ENCODE measurements at places on chromosomes 7 and 10.

DNA sequence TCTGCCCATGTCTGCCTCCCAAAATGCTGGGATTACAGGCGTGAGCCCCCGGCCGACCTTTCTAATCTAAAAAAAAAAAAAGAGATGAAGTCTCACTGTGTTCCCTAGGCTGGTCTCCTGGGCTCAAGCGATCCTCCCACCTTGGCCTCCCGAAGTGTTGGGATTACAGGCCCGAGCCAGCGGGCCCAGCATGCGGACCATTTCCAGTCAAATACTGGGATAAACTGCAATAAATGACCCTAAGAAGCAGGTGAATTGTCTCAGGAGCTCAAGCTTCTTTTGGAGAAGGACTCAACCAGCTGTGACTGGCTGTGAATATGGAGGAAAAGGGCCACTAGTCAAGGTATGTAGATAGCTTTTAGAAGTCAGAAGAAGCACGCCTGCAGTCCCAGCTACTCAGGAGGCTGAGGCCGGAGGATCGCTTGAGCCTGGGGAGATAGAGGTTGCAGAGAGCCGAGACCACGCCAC is 550 bp upstream of the CREM start:
- no peak for DNase-seq

DNA sequence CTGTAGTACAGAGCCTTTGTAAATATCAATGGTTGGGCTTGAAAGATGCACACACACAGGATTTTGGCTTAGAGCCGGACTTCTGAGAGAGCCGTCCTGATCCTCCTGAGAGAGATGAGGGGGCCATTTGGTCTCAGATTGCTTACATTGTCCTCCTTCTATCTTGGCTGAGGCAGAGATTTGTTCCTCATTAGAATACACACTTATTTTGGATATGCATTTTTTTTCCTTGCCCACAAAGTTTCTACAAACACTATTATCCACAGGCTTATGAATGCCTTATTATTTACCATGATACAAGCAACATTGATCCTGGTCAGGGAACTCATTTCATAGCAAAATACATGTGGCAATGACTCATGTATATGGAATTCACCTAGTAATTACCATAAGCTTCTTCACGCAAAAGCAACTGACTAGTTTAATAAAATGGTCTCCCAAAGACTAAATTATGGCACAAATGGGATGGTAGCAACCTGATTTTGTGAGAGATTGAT is 175.3 kb downstream of the MDFIC start:
- no peak for DNase-seq

DNA sequence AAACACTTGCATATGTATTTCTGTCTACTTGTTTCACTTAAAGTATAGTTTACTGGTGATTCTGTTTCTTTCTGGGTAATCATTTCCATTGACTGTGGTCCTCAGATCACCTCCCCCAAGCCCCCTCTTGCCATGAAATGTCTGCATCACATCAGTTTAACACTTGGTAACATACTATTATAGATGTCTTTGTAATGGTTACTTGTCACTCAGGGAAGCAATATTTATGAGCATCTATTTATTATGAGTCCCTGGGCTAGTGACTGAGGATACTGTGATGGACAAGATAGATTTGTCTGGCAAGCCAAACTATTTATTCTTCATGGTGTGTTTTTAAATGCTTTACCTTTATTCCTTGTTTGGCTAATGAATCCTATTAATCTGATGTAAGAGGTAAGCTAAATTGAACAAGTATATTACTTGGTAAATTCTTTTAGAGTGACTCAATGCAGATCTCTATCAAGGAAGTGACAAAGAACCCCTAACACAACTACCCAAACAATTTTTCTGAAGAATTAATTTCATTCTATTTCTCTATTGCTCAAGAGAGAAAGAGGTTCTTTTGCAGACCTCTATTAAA is 270.9 kb downstream of the RELN start:
- no peak for DNase-seq

GRCh38 chr10:49552277-49552676 is 13.4 kb upstream of the ERCC6 start:
- DNase-seq: no peak

- DNase-seq: no peak
Observed at GRCh38 chr10:52319926-52320325, 5.8 kb downstream of the DKK1 start.

DNA sequence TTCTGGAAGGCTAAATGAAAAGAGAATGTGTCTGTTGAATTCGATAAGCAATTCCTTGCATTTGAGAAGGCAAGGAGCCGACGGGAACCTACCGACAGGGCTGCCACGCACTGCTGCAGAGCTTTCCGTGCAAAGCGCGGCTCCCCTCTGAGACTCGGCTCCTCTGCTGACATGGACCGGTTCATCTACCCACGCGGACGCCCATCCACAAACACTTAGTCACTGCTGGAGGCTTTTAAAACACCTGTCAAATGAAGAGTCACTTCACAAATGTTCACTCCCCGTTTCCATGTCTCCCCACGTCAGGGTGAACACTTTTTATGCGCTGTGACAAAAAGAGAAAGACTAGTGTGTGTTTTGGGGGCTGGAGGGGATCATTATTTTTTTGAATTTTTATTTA is 32.0 kb downstream of the AMZ1 start:
- DNase-seq: peak; percentile 39

- DNase-seq: no peak
Observed at GRCh38 chr7:102323914-102324195, 32.4 kb downstream of the SPDYE6 start.

DNA sequence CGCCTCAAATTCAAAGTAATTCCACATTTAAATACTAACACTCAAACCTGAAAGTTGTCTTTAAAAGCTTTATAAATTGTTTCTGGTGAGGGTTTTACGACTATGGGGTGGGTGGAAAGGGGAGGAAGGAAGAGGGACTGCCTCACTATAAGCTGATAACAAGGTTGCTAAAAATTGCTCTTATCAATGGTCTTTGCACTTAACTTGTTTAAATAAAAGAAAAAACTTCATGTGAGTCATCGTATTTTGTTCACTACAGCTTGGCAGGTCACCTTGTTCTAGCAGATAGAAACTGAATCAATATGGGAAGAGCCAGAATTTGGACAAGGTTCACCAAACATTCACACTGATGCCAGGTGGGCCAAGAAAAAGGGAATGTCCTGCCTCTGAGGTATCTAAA is 129.2 kb downstream of the TES start:
- no peak for DNase-seq
